ENCODE measurements at places on chromosomes 6 and 20. TPM values are rescaled to one million over a fixed set of nuclear protein-coding genes. Genes with fewer than 3 reads are reported as not detected.

STX11 gene
- 1.6 TPM for total RNA-seq

TGM3 gene
- not detected for total RNA-seq

CST5 gene
- 4.8 TPM for total RNA-seq

CFB gene
- 0.33 TPM for total RNA-seq

ARFGEF3 gene
- 3.9 TPM for total RNA-seq

CST9 gene
- total RNA-seq = not detected

CCN5 gene
- total RNA-seq = 0.25 TPM

CTAGE9 gene
- total RNA-seq = not detected

EPHA7 gene
- total RNA-seq = 1.1 TPM

RIMS1 gene
- total RNA-seq = 1.1 TPM

JPH2 gene
- total RNA-seq = 0.33 TPM

OOEP gene
- total RNA-seq = not detected

LRRN4 gene
- total RNA-seq = 224 TPM

WFDC5 gene
- total RNA-seq = not detected

Measured in mesangial cell (primary cell).